ENCODE measurements at places on chromosomes 11 and 22.

DNA sequence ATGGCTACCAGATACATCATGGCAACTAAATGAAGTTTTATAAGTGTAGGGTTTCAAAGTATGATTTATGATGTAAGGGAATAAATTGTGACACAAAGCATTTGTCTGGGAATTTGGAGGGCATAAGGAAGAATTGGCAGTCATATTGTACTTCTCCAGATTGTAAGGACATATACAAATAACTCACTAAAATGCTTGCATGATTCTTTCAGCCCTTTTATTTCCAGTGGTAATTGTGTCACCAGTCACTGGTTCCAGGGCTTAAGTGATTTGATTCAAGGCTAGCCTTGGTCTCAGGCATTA, 299.4 kb upstream of the ANO5 start:
- no peak for DNase-seq

GRCh38 chr11:32259641-32260081, 168.8 kb downstream of the RCN1 start:
- DNase-seq = no peak

DNA sequence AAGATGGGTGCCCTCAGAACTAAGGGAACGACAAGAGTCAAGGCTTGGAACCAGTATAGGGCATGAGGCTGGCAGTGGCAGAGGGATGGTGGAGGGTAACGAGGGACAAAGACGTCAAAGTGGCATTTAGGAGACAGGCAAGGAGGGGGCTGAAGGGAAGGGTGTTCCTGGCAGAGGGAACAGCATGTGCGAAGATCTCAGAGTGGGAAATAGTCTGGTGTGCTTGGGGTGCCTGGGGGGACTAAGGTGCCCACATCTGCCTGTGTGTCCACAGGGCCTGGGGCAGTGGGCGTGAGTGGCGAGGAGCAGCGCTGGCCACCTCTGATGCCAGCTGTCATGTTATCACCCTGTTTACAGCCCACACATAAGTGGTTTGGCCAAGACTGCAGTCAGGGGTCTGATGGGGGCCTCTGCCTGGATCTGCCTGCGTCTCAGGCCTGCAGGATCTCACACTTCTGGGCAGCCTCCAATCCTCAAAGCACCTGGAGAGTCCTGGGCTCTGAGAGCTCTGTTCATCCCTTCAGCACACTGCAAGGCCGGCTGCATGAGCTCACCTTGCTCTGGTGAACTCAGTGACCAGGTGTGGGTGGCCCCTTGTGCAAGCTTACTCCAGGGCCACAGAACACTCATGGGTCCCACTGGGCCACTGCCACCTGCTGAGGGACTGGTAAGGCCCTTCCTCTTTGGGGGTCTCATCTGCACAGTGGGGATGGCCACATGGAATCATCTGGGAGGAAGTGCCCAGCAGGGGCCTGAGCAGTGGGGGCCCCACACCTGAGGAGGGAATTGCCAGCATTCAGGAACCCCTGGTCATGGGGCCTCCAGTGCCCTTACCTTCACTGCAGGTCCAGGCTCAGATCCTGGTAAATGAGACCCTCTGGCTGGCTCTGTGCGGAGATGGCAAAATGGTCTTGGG, 89.7 kb upstream of the SHISAL1 start:
- DNase-seq = no peak

DNA sequence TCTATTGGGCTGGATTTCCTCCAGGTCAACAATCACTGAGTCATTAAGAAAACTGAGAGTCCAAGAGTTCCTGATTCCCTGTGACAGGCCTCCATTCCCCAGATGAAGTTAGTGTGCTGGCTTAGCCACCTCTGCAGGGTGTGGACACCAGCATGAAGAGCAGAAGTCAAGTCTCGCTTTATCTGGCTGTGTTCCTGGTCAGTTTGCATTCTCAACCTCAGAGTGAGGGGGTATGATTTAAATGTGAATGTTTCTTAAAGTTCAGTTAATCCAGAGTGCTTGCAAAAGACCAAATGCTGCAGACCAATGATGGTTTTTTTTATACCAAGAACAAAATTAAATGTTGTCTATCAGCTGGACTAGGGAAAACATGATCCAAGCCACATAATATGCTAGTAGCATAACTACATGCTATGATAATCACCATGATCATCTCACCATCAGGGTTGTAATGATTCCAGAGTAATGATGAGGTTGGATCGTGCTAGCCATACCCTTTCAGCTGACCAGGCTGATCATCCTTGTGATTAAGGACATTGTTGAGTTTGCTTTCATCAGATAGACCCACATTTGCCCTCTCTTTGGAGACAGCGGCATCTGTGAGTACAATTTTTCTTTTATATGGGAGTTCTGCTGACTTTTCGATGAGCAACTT, 145.8 kb upstream of the ARHGAP20 start:
- no peak for DNase-seq

DNA sequence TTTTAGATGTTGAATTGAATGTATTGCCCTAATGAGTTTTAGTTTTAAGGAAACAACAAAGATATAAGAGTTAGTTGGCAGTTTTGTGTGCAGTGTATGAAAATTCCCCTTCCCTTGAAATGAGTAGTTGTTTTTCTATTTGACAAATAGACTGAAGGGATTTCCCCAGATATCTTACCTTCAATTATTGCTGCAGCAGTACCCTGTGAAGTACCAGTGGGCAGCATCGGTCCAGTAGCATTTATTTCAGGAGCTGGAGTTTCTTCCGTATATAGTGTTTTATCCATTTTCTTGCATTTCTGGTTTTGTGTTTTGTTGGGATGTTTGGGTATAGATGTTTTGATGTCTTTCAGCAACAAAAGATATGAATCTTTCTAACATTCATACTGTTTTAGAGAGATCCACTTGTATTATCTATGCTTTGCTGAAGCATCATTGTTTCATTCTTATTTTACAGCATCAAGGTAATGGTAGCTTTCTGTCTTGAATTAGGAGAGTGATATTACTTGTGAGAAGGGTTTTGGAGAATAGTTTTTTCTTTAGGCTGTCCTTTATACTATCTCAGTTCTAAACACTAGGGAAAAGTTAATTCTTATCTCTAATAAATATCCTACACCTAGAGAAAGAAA, 7.4 kb downstream of the KMT2A start:
- no peak for DNase-seq

DNA sequence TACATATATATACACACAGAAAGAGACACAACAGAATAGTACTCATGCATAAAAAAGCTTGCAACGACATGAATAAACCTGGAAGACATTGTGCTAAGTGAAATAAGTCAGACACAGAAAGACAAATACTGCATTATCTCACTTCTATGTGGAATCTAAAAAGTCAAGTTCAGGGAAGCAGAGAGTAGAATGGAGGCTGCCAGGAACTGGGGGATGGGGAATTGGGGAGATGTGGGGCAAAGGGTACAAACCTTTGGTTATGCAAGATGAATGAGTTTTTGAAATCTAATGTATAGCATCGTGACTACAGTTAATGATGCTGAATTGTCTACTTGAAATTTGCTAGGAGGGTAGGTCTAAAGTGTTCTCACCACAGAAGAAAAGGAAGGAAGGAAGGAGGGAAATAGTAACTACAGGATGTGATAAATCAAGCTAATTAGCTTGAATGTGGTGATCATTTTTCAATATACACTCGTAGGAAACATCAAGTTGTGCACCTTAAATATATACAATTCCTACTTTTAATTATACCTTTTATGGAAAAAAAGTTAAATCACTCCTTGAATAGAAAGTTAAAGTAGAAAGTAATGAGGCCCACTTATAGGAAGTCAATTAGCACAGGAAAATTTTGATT, 33.8 kb downstream of the MMP13 start:
- no peak for DNase-seq

DNA sequence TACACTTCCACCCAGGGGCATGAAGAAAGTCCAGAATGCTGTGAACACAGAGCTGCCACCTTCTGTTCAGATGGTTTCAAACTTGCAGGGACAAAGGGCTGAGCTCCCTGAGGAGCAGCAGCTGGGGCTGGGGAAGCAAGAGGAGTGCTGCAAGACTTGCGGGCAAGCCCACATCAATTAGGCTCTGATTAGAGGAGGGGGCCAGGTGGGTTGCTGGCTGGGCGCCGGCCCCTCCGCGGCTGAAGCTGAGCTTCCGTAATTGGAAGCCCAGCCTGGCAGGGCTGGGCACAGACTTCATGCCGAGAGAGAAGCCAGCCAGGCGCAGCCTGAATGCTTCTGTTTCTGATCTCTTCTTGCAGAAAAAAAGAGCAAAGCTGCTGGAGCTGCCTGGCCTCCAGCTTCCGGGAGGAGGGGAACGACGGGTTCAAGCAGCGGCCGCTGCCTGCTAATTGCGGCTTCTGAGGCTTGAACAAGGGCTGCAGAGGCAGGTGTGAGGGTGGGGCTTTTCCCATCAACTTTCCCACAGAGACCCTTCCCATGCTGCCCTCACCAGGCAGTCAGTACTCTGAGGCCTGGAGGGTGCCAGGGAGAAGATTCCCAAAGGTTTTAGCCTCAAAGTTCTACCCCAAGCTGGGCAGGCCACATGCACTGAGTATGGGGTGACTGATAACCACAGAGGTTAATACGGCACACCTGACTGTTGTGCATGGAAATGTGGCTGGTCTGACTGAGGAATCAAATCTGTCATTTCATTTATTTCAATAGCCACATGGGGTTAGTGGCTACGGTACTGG, 91.1 kb upstream of the LMO1 start:
- DNase-seq = no peak

GRCh38 chr11:119852741-119853140, 123.7 kb upstream of the NECTIN1 start:
- no peak for DNase-seq

GRCh38 chr11:13029872-13030271, 20.8 kb downstream of the RASSF10 start:
- no peak for DNase-seq

- no peak for DNase-seq
Measured at GRCh38 chr11:99320769-99321290, 300.1 kb downstream of the CNTN5 start.

DNA sequence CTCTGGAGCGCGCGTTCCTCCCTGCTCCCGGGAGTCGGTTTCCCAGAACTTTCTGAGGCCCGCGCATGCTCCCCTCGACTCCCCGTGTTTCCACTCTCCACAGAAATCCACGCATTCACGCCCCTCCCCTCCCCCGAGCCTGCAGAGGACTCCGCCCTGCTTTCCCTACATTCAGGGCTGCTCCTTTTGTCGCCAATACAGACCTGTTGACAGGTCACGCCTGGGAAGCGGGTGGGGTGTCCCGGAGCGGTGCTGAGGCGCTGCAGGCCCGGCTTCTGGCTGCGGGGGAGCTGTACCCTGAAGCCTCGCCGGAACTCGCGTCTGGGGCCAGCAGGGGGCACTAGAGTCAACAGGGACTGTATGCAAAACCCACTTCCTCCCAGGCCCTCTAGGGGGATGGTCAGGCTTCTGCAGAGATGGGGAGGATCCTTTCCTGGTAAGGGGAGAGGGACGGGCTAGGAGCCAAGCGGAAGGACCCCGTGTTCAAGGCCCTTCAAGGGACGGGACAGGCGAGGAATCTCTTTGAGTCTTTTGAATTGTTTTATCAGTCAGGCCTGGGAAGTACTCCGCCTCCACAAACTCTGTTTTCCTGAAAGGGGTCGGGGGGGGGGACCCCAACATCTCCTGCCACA, at the start of gene PRAME:
Gene PRAME (minus strand): TSS at position 294 of the 632 bp plus-strand sequence. CDS start 2,433 bp downstream, outside the sequence.
- DNase-seq = peak; percentile 43

DNA sequence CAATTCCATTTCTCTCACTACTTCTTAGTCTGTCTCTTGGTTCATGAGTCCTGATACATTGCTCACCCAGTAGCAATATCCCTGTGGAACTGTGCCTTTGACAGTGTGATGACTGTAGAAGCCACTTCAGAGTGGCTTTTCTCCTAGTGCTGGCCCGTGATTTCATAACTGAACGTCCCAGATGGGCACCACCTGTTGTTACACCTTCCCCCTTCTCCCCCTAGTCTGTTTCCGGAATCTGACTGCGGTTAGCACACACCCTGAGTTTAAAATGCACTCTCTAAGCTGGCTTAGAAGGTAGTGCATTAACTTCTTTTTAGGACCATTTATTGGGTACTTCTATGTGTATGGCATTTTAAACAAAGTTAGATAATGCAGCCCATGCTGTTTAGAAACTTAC, 83.0 kb downstream of the ALX4 start:
- DNase-seq = no peak

DNA sequence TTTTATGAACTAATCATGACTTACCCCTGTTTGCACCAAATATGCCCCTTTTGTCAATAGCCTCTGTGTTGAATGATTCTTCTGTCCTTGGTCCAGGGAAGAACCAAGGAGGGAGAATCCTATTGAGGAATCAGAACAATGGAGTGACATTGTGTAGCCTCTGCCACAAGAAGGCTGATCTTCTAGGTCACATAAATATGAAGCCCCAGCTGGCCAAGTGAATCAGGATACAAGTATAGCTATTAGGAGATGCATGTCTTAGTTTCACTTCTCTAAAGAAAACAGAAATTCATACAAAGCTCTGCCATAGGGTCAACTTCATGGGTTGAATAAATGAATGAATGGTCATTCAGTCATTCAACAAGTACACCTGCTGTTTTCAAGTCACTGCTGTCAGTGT, 118.2 kb upstream of the BLID start:
- DNase-seq = no peak

GRCh38 chr22:20061481-20061861, 18.6 kb upstream of the DGCR8 start:
- DNase-seq = no peak

DNA sequence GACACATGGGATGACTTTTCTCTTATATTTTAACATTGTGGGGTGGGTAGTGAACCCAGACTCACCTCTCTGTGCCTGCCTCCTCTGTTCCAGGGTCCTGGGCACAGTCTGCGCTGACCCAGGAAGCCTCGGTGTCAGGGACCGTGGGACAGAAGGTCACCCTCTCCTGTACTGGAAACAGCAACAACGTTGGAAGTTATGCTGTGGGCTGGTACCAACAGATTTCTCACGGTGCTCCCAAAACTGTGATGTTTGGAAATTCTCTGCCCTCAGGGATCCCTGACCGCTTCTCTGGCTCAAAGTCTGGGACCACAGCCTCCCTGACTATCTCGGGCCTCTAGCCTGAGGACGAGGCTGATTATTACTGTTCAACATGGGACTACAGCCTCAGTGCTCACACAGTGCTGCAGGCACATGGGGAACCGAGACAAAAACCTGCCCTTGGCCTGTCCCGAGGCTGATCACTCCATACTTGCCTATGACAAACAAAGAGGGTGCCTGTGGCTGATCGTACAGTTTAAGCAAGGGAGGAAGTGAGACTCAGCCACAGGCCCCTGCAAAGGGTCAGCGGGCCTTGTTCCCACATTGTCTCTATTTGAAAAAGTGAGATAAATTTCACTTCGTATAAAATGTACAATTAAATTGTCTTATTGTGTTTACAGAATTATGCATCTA, 43.7 kb upstream of the TOP3B start:
- DNase-seq = no peak

Measured in stimulated activated CD8-positive, alpha-beta memory T cell treated with anti-CD3 and anti-CD28 coated beads, Interleukin-4, amount 100 ng/mL, for 4 hours (primary cell).